ENCODE measurements at places on chromosomes 11 and 22.

DNA sequence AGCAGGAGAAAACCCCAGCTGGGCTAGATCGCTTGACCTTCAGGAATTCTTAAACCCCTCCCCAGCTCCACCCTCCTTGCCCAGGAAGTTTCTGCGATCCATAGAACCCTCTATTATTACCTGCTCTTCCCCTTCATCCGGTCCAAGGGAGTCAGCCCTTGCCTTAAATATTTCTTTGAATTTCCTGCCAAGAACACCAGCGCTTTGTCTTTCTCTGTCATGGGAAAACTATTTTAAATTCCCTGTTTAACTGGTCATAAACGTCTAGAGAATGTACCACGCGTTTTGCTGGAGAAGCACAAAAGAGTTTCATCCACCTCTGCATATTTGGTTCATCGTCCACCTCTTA lies 496 bp upstream of the TRAF6 start:
- DNase-seq, result no peak

- DNase-seq, result peak; percentile 12
Measured at GRCh38 chr11:116073854-116074837, 569.9 kb upstream of the CADM1 start.

DNA sequence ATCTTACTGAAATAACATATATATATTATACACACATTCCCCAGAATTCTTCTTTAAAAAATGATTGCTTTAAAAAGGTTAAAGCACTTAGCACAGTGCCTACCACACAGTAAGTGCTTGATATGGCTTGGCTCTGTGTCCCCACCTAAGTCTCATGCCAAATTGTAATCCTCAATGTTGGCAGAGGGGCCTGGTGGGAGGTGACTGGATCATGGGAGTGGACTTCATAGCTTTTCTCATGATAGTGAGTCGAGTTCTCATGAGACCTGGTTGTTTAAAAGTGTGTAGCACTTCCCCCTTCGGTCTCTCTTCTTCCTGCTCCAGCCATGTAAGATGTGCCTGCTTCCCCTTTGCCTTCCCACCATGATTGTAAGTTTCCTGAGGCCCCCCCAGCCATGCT lies 6.2 kb downstream of the CRYAB start:
- no peak for DNase-seq

DNA sequence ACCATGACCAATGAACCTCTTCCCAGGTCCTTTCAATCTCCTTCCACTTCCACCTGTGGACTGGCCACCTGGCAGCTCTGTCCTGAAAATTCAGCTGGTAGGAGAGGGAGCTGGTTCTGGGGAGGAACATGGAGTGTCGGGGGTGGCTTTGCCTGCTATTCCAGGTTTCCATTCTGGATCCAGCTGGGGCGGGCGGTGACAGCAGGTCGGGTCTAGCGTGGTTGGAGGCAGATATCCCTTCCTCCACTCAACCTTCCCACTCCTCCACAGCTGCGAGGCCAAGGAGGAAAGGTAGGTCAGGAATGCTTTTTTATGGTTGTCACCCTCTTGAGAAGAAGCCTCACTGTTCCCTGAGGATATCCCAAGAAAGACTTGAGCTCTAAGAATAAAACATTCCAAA lies 3.3 kb downstream of the NRGN start:
- DNase-seq, result no peak

GRCh38 chr11:12019866-12020416 lies 11.5 kb upstream of the DKK3 start:
- DNase-seq, result no peak

DNA sequence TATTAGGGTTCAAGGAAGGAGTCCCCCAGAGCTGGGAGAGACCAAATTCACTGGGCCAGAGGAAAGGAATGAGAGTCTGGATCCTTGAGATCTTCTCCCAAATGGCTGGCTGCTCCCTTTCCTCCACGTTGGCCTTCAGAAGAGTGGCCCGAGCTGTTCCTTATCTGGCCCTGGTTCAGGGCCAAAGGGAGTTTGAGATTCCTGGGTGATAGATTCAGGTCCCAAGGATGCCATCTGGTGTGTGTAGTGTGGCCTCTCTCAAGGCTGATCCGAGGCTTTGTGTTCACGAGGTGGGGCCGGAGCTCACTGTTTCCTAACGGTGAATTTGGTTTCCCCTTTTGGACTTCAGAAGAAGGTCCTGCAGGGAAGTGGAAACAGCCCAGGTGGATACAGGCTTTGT lies 17.4 kb upstream of the ABCC8 start:
- no peak for DNase-seq

- no peak for DNase-seq
Measured at GRCh38 chr22:33149611-33150010, 91.4 kb upstream of the SYN3 start.

DNA sequence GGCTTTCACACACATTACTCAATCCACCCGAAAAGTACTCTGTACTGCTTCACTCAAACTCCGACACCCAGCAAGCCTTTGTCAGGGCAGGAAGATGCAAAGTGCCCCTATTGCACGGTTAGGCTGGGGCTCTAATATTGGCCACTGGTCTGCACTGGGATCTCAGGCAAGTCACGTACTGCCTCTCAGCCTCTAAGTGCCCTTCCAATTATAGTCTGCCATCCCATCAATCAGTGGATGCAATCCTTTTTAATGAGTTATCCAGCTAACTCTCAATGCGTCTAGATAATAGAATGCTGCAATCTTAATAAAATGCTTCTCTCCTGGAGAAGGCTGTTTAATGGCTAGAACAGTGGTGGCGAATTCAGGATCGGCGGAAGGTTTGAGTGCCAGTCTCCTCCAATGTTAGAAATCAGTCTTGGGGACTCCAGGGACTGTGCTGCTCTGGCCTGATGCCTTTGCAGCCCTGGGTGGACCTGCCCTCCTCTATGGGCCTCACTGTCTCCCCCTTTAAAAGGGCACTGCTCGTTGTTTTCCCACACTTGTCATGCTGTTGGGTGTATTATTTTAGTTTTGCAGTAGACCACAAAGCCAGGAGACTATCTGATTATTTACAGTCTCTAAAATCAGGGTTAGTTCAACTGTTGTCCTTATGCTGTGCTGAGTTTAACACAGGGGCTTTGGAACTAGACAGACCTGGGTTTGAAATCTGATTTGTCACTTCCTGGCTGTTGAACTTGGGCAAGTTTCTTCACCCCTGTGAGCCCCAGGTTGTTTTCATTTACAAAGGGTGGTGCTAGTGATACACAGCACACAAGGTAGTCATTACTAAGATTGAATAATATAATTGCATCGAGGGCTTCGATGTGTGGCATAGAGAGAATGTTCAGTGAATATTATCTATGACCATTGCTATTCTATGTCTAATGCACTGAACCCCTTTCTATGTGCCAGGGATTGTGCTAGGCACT lies 36.7 kb downstream of the CLMP start:
- no peak for DNase-seq

- no peak for DNase-seq
Measured at GRCh38 chr11:29480981-29481380, 535.8 kb downstream of the KCNA4 start.

GRCh38 chr11:45885921-45886721 lies 670 bp downstream of the MAPK8IP1 start:
- no peak for DNase-seq

DNA sequence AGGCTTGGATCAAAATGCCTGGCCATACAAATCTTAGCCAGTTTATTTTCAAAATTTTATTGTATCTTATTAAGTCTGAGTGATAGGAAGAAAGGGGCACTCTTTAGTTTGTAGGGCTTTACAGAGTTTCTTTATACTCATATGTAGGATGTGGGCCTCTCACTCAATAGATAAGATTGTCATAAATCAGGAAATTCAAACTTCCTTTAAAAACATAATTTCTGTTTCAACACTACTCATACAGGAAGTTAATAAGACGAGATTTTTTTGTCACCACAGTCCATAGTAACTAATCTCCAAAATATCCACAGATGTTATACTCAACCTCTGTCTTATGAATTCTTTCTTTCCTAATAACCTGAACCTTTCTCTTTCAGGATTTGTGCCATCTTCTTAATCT lies 13.3 kb upstream of the OR56B4 start:
- no peak for DNase-seq

- no peak for DNase-seq
Measured at GRCh38 chr11:31487848-31488247, 21.6 kb downstream of the IMMP1L start.

- no peak for DNase-seq
Measured at GRCh38 chr11:109547356-109548027, 125.5 kb downstream of the C11orf87 start.

DNA sequence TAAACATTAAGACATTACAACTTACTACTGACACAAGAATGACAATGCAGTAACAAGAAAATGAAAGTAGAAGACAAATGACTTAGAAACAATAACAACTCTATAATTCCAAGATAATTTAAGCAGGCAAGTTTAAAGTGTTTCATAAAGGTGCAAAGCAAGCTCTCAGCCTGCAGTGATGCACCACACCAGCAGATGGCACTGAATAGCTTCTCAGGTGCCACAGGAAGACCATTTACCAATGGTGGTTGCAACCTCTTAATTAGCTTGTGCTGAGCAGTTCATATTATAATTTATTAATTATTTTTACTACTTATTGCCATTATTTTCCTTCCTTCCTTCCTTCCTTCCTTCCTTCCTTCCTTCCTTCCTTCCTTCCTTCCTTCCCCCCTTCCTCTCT lies 60.6 kb downstream of the NXPE2 start:
- peak; percentile 3 for DNase-seq

DNA sequence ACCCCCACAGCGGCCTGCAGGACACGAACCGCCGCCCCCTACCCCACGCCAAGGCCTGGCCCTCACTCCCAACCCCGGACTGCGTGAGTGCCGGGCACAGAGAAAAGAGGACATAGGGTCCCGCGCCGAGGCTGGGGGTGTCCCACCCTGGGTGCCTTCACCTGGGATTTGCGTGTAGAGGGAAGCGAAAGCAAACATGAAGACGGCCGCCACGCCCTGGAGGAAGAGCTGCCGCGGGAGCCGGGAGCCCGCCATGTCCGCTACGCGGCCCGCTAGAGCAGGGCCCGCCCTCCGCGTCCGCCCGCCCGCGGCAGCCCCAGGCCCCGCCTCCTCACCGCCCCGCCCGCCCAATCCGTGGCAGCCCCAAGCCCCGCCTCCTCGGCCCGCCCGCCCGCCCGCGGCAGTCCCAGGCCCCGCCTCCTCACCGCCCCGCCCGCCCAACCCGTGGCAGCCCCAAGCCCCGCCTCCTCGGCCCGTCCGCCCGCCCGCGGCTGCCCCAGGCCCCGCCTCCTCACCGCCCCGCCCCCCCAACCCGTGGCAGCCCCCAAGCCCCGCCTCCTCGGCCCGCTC lies at the start of gene LMF2:
TSS of gene LMF2 (minus strand) at position 282 of the 570 bp plus-strand sequence. CDS start at position 255, 27 bp downstream.
- peak; percentile 42 for DNase-seq

DNA sequence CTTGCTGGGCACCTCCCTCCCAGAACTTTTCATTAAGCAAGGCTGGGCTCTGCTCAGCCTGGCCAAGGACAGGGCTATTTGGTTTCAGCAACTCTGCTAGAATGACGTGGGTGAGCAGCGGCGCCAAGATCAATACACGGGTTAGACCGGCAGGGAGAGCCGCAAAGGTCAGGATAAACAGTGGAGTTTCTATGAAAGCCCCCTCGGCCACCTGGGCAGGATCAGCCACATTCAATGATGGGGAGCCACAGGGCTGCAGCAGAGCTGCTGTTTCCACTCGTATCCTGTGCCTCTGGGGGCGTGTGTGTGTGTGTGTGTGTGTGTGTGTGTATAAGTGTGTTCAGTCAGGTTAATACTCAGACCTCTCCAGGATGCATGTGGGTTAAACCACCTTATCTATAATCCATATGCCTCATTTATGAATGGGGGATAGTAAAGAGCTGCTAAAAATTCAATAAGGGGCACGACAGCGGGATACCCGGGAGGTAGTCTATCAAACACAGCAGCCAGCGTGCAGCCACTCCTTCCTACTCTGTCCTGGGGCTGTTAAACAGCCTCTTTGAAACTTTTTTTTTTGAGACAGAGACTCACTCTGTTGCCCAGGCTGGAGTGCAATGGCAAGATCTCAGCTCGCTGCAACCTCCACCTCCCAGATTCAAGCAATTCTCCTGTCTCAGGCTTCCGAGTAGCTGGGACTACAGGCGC lies 34.8 kb downstream of the MYH9 start:
- no peak for DNase-seq

- DNase-seq, result no peak
Measured at GRCh38 chr22:32765132-32765618, 36.3 kb upstream of the TIMP3 start.

GRCh38 chr11:84947970-84948580 lies 679.1 kb downstream of the DLG2 start:
- DNase-seq, result no peak

DNA sequence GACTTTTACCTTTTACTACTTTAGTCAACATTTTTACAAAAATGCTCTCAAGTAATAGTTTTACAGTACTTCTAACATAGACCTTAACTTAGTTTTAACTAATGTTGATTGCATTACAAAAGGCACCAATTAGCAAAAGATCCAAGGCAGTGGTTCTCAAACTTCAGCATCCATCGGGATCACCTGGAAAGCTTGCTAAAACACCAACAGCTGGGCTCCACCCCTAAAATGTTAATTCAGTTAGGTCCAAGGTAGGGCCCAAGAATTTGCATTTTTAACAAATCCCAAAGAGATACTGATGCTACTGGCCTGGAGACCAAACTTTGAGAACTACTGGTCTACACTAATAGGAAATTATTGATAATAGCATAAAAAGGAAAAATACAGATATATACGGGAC lies 5.9 kb downstream of the MTMR2 start:
- no peak for DNase-seq

DNA sequence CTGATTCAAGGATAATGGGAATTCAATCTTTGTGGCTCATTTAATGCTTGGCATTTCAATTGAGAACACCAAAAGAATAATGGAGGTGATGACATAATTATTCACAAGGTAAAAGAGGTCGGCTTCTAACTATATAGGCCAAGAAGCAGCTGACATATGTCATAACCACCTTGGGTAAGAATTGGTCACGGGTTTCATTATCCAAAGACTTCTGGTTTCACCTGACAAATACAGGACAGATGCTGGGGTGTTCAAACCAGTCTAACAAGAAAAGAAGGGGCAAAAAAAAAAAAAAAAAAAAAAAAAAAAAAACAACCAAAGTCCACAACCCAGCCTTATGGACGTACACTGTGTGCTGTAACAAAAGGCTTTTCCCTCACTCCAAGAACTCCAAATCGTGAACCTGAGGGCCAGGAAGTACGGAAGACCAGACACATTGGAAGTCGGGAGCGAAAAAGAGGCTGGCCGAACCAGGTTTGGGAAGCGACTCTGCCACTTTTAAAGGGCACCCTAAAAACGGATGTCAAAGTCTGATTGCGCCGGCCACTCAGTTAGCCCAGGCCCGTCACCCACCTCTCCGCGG lies 385 bp downstream of the HARBI1 start:
- DNase-seq, result no peak

- no peak for DNase-seq
Measured at GRCh38 chr11:12876340-12876739, 132.8 kb upstream of the RASSF10 start.

- no peak for DNase-seq
Measured at GRCh38 chr11:46947399-46948077, 11.0 kb downstream of the CSTPP1 start.

All from cerebellar nuclear complex (tissue), 1 donor.